ENCODE measurements at places on chromosomes 16 and 17.

DNA sequence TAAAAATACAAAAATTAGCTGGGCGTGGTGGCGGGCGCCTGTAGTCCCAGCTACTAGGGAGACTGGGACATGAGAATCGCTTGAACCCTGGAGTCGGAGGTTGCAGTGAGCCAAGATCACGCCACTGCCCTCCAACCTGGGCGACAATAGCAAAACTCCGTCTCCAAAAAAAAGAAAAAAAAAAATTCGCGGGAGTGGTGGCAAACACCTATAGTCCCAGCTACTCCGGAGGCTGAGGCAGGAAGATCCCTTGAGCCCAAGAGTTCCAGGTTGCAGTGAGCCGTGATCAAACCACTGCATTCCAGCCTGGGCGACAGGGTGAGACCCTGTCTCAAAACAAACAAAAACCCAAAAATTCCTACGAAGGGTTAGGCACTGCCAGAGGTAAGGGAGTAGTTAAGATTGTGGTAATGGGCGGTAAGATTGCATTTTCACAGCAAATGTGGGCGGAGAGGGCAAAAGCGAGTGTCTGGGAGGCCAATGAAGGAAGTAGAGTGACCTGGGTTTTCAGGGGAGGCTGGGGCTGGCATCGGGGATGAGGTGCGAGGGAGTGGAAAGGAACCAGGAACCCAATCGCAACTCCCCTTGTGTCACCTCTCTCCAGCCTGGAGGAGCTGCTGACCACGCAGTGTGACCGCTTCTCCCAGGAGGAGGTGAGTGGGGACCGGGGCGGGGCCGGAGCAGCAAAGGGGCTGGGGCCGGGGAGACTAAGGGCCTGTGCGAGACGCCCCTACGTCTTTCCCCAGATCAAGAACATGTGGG is 2.6 kb downstream of the MYL11 start:
- DNase-seq, result no peak

GRCh38 chr17:4740025-4740351 is 260 bp upstream of the CXCL16 start:
- DNase-seq, result no peak

DNA sequence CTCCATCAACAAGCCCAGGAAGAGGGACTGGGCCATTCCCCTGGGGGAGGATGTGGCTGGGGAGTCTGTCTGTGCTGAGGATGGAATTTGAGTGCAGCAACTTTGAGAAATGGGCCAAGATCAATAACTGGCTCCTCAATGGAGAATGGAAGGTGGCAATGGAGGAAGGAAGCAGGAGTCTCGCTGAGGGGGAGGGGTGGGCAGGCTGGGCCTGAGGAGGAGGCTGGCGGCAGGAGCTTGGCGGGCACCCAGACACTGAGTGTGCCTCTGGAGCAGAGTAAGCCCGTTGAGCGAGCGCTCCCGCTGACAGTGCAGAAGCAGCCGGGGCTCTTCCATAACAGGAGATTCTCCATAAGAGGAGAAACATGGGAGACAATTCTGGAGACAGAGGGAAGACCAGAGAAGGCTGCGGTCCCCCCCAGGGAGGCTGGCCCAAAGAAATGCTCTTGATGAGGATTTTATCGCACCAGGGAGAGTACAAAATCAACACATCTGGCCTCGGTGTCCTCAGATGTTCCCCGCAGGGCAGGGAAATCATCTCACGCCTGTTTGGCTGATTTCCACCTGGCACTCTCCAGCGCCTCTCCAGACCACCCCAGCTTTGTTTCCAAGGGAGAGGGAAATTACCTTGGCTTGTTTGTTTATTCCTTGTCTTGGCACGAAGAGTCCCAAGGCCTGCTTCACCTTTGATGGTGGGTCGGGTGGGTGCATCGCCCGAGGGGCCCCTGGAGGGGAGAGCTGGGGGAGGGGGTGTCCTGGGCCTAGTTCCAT is 2.8 kb upstream of the MMP15 start:
- DNase-seq, result no peak

GRCh38 chr16:9091867-9092281 is 430 bp downstream of the HAPSTR1 start:
- no peak for DNase-seq

- DNase-seq, result no peak
These were observed 30.7 kb downstream of the SDK2 start for GRCh38 chr17:73613271-73614233.

DNA sequence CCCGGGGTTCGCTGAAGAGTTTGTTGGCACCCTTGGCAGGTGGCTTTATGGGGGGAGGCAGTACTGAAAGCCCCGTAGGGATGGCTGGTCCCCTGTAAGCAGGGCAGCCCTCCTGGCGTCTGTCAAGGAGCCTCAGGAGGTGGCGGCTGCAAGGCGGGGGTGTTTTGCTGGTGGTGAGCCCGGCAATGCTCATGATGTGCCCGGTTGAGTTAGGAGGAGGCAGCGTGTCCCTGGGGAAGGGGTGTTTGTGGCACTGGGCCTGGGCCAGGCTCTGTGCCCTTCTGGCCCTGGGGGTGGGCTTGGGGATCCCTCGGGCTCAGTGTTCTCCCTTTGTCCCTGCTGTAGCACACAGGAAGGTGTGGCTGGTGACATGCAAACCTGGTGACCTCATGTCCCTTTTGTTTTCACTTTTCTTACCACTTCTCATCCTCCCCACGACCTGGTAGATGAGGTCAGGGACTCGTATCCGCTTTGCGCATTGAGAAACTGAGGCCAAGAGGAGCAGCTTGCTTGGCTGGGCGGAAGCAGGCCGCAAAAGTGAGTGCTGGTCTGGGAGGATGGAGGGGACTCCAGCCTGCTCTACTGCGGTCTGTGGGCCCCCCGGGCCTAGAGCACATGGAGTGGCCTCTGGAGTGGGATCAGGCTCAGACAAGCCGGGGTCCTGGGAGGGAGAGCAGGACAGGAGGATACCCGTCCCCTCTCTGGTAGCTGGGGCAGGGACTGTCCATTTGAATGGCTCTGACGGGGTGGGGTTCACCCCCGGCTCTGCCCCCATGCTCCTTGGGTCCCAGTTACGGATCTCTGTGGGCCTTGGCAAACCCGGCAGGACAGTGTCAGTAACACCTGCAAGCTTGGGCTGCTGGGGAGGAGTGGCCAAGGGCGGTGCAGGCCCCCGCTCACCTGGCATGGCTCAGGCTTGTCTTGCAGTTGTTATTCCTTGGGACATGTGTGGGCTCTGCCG is 2.2 kb downstream of the SNN start:
- DNase-seq, result no peak

DNA sequence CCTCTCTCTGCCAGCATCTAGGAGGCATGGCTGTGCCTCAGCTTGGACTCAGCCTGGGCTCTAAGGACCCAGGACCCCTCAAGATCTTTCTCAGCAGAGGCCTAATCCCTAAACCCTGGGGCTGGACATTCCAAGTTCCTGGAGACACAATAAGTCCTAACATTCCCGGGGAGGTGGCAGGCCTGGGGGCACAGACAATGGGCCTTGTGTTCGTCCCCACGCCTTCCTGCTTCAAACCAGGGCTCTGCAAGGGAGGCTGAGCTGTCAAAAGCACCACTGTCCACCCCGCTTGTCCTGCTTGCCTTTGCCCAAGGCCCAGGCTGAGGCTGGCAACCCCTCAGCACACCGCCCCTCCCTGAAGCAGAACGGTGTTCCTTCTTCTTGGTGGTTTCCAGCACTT is 13.7 kb downstream of the SDK2 start:
- no peak for DNase-seq

DNA sequence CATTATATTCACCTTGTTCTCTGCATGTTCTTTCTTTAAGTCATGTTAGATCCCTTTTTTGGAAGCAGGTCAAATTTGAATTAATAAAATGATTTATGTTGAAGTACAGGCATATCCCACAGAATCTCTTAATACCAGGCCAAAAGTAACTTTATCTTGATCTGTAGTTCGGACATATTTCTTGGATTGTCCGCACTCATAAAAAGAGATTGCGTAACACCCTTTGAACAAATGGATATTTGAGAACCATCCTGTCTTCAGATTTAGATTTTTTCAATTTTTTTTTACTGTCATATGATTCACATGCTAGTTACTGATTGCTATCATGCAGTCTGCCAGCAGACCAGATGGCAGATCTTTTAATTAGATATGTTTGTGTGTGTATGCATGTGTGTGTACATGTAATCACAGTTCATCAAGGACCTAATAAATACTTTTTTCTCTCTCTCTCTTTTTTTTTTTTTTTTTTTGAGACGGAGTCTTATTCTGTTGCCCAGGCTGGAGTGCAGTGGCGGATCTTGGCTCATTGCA is 352.6 kb downstream of the WWOX start:
- no peak for DNase-seq

GRCh38 chr17:83196973-83197880 is 117.8 kb downstream of the METRNL start:
- DNase-seq, result no peak

GRCh38 chr17:1617620-1618174 is 10.9 kb downstream of the SLC43A2 start:
- DNase-seq, result no peak

Data from stimulated activated CD8-positive, alpha-beta memory T cell treated with anti-CD3 and anti-CD28 coated beads, Interleukin-4, amount 100 ng/mL, for 1 hour (primary cell).